ENCODE measurements at places on chromosomes 5 and 9.

- DNase-seq = peak; percentile 20
Measured at GRCh38 chr9:98726735-98727134, 18.0 kb upstream of the GABBR2 start.

- DNase-seq = no peak
Measured at GRCh38 chr5:99331061-99331460, 402.3 kb upstream of the CHD1 start.

DNA sequence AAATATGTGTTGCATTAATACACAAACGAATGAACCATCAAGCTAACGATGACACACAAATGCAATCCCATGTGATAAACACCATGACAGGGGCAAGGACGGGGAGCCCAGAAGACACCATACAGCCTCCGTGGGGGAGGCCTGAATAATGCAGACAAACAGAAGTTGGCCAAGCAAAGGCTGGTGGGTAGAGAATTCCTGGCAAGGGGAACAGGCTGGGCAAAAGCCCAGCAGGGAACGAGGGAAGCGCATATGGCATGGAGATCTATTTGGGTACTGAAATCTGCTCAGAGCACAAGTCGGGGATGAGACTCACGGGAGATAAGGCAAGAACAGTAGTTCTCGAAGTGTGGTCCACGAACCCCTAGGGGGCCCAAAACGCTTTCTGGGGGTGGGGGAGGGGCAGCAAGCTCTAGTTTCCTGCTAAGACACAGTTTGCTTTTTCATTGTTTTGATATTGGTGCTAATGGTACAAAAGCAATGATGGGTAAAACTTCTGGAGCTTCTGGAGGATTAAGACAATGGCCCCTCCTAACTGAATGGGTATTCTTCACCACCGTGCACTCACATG is 42.9 kb upstream of the FBXW11 start:
- no peak for DNase-seq

GRCh38 chr9:108083160-108083750 is 593.7 kb upstream of the KLF4 start:
- no peak for DNase-seq

DNA sequence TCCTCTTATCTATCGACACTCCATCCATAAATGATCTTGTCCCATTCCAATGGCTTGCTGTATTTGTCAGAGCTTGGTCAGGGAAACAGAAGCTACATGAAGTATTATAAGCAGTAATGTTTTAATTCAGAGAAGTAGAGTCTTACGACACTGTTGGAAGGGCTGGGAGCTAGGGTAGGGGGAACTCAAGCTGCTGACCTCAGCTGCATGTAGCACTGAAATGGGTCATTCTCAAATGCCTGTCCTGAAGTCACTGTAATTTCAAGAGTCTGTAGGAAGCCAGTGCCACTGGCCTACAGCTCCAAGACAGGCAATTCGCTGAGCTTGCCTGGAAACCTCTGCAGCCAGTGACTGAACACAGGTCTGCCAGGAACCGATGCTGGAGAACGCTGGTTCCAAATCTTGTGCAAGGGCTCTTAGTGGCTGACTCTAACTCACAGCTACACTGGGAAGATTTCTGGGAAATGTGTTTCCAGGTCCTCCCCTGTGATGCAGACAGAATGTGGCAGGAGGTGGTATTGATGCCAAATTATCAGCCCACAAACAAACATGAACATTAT is 532.4 kb downstream of the CCDC171 start:
- DNase-seq = no peak

GRCh38 chr9:88745276-88746001 is 210.5 kb downstream of the NXNL2 start:
- peak; percentile 32 for DNase-seq

- no peak for DNase-seq
Measured at GRCh38 chr9:104675611-104676010, 18.7 kb upstream of the OR13D1 start.

- no peak for DNase-seq
Measured at GRCh38 chr5:150329038-150329437, 26.3 kb upstream of the ARSI start.

- DNase-seq = peak; percentile 28
Measured at GRCh38 chr5:10762776-10763500, 1.9 kb upstream of the DAP start.

GRCh38 chr5:94969174-94969573 is 315.7 kb downstream of the MCTP1 start:
- DNase-seq = no peak

GRCh38 chr9:6827439-6828145 is 69.8 kb downstream of the KDM4C start:
- DNase-seq = no peak

GRCh38 chr9:18786911-18787650 is 245.9 kb downstream of the SAXO1 start:
- no peak for DNase-seq

DNA sequence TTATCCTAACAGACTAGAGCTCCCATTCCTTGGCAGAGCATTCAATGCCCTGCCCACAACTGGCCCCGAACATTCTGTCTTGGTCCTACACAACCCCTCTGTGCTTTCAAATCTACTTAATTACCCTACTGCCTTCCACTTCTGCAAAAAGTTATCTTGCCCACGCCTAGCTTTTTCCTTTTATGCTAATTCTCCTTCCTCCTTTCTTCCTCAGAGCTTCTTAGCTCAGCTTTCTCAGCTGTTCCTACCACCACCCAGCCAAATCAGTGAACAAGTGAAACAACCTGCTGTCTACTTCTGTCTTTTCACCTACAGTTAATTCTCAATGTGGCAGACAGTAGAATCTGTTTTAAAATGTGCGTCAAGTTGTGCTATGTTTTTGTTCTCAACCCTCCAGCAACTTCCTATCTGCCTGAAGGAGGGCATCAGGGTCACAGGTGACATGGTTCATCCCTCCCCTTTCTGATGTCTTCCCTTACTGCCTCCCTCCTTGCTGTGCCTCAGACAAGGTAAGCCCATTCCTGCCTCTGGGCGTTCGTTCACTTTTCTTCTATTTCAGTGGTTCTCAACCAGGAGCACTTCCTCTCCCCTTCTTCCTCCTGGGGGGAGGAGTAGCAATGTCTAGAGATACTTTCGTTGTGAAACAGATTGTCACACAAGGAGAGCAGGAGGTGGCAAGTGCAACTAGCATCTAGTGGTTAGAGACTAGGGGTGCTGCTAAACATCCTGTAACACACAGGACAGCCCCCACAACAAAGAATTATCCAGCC is 1.3 kb upstream of the REEP5 start:
- DNase-seq = peak; percentile 25

DNA sequence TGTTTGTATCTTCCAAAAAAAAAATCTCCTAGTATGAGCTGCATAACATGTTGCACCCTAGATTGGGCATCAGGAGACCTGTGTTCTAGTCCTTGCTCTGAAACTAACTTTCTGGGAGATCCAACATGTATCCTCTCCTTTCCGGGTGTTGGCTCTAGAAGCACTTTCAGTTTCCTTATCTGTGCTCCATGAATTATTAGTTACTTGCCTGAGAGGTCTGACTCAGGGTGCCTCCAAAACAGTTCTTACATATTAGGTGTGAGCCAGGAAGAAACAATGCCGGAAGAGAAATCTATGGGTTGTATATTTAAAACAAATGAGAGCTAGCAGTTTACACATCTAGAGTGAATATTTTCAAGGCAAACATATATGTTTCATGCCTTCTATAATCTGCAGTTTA is 36.7 kb upstream of the SLC36A2 start:
- no peak for DNase-seq

- peak; percentile 81 for DNase-seq
Measured at GRCh38 chr5:93620487-93621326, 37.7 kb downstream of the NR2F1 start.

DNA sequence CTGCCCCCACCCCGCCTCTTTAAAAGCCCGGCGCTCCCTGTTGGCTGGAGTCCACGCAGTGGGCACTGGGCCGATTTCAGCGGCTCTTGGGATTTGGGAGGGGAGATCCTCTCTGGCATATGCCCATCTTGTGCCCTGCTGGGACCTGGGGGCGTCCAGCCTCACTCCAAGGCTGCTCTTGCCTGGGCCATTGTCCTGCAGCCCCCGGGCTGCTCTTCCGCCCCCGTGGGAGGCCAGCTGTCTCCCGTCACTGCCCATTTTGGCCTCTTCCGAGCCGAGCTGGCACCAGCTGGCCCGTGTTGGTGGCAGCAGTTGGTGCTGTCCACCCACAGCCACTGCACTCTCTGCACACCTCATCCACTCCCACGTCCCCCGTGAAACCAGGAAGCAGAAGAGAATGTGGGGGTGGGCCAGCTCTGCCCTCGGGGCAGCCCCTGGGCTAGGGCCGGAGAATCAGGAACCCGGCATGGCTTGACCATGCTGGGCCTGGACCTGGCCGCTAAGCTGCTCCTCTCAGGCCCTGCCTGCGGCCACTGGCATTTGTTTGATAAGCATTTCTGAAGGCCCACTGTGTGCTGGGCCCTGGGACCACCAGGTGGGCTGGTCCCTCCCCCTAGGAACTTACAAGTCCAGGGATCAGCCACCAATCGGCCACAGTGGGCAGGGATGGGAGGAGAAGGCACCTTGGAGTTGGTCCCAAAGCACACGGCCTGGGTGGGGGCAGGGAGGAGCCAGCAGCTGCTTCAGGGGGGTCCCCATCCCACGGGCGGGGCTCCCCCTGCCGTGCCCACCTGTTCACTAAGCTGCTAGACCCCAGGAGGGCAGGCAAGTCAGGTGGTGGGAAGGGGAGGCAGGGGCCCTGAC is 2.2 kb downstream of the C8G start:
- peak; percentile 55 for DNase-seq

GRCh38 chr9:115374724-115375268 is 256.8 kb upstream of the TNC start:
- DNase-seq = no peak

GRCh38 chr9:131178926-131179325 is 53.5 kb downstream of the NUP214 start:
- DNase-seq = no peak

GRCh38 chr5:73322437-73323076 is 126.0 kb downstream of the FOXD1 start:
- no peak for DNase-seq

DNA sequence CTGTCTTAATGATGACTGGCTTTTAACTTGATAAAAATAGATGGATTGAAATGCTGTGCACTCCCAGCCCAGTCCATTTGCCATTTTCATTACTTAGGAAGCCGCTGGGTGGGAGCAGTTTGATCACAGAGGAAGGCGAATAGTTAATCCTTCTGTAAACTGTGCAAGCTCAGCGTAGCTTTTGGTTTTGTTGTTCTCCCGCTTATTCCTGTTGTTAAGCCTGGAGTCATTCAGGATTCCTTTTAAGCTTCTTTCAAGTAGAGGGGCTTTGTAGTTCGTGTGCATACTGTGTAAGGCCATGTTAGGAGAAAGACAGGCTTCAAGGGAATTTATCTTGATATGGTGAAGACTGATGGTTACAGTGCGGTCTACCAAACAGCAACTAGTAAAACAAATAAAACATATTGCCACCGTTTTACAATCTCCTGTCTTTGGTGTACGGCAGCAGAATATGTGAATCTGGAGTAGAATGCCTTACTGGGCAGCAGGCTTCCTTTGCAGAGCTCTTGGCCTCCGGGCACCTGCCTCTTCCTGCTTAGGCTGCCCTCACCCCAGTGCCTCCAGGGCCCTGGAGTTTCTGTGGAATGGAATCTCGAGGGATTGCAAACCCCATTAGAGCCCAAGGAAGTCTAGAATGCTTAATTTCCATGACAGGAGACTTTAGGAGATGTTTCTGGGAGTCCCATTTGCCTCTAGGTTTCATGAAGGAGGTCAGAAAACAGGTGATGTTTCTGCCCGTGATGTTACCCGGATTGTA is 141.4 kb downstream of the TRIO start:
- DNase-seq = no peak

DNA sequence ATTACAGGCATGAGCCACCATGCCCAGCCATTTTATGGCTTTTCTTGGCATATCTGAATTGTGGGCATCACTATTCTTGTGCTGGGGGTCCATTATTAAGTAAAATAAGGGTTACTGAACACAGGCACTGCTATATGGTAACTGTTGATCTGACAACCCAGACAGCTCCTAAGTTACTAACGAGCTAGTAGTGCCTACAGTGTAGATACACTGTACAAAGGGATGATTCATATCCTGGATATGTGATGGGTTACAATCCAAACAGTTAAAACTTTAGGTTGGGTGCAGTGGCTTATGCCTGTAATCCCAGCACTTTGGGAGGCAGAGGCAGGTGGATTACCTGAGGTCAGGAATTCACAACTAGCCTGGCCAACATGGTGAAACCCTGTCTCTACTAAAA is 4.3 kb downstream of the CD14 start:
- DNase-seq = no peak

DNA sequence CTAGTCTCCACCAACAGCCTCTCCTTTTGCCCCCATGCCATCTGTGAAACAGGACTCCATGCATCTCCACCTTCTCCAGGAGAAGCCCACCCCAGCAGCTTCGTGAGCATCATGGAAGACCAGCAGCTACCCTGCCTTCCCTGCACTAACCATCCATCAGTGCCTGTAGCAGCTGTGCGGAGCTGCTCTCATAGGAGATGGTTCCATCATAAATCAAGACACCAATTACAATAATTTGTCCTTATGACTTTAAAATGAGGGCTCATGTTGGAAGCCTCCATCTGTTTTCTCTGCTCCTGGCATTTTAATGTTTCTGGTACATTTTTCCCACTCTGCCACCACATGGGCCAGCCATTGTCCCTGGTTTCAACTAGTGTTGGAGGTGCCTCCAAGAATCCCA is 69.9 kb downstream of the FGF1 start:
- no peak for DNase-seq

DNA sequence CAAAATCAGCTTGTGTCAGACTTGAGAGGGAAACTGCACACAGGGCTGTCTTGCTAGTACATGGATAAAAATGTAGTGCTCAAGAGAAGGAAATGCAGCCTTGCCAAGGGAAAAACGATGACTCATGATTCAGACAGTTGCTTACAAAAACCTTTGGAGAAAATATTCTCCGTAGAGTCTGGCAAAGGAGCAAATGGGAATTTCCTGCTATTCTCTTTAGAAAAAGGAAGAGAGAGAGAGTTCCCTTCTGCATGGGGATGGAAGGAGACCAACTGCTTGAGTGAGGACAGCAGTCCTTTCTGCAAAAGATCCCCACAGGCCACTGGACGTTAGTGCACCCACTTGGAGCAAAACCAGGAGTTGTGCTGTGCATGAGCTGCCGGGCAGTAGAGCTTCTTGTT is 7.6 kb downstream of the IFNB1 start:
- peak; percentile 33 for DNase-seq

GRCh38 chr5:127804886-127805426 is 101.8 kb downstream of the CCDC192 start:
- DNase-seq = no peak

GRCh38 chr5:135602882-135603721 is 24.3 kb upstream of the CXCL14 start:
- no peak for DNase-seq

DNA sequence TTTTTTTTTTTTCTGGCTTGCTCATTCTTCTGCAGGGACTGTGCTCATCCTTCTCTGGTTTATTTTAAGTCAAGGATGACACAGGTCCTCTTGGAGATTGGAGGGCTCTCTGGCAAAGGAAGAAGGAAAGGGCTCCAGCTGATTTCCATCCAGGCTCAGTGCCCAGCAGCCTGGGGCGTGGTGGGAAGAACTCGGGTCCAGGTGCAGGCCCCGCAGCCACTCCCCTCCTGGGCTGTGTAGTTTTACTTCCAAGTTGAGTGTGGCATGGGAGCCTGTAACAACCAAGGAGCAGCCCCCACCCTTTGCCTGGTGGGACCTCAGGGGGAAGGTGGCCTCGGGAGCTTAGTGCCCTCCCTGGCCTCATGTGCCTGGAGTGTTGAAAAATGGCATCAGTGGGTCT is 58.9 kb downstream of the ANKRD33B start:
- DNase-seq = peak; percentile 72

GRCh38 chr5:37640088-37640487 is 199.8 kb downstream of the GDNF start:
- no peak for DNase-seq

- no peak for DNase-seq
Measured at GRCh38 chr5:65790371-65791163, 68.6 kb downstream of the NLN start.

Data from mucosa of descending colon (tissue), 3 donors.